Progenitor cell of endocrine pancreas (in vitro differentiated cells): ENCODE measurements at places on chromosomes 6 and 20.

DNA sequence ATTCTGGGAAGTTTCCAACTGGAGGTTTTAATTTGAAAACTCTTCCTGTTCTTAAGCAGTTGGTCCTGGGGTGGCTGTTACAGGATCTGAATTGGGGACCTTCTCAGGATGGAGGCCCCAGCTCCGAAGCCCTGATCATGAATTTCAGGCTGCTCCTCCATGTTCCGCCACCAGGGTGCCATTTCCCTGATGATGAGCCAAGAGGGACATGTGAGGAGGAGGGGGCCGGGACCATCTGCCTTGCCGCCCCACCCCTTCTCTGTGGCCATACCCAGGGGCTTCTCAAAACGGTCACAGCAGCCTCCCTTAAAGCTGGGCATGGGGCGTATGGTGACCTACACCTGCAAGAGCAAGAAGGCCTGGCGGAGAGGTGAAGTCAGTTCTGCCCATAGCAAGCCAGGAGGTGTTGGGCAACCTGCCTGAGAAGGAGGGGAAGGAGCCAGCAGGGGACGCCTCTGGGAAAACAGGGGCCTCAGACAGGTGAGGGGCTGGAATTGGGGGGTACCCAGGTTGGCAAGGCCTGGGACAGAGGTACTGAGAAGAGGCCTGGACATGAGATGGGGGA lies 3.6 kb upstream of the BAK1 start:
- H3K27ac ChIP-seq = no peak overlapping the region
- no peak for DNase-seq
- no peak overlapping the region for H3K4me3 ChIP-seq
- H3K36me3 ChIP-seq = no peaks in the 10 kb centered on the region
- peaks cover 8% of the 10 kb centered on the region for H3K4me1 ChIP-seq
- no peaks in the 10 kb centered on the region for H3K27me3 ChIP-seq

GRCh38 chr6:66265737-66266136 lies 558.7 kb upstream of the EYS start:
- no peak overlapping the region for H3K4me3 ChIP-seq
- no peaks in the 10 kb centered on the region for H3K4me1 ChIP-seq
- no peaks in the 10 kb centered on the region for H3K36me3 ChIP-seq
- no peak overlapping the region for H3K27ac ChIP-seq
- H3K27me3 ChIP-seq = no peaks in the 10 kb centered on the region

DNA sequence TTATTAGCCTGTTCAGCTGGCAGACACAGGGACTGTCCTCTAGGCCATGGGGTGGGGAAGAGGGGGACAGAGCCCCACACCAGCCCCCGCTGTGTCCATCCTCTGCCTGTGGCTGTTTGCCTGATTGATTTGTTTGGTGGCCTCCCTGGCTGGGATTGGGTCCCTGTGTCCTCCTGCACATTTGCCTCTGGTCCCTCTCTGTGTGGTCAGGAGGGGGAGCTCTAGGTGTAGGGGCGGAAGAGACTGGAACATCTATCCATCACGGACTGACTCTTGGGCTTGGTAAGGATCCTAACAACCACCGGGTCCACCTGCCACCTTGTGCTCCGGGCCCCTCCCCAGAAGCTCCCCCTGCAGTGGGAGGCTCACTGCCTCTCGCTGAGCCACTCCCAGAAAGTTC lies 38.4 kb upstream of the CCDC167 start:
- H3K36me3 ChIP-seq = no peaks in the 10 kb centered on the region
- peaks cover 82% of the 10 kb centered on the region for H3K27me3 ChIP-seq
- no peak overlapping the region for H3K27ac ChIP-seq
- H3K4me1 ChIP-seq = peaks cover 4% of the 10 kb centered on the region
- no peak for DNase-seq
- H3K4me3 ChIP-seq = no peak overlapping the region

GRCh38 chr6:13068586-13069210 lies 259.6 kb downstream of the TBC1D7 start:
- no peak overlapping the region for H3K27ac ChIP-seq
- no peaks in the 10 kb centered on the region for H3K4me1 ChIP-seq
- no peak overlapping the region for H3K4me3 ChIP-seq

- peaks cover 3% of the 10 kb centered on the region for H3K27me3 ChIP-seq
- H3K4me1 ChIP-seq = peaks cover 19% of the 10 kb centered on the region
- H3K36me3 ChIP-seq = no peaks in the 10 kb centered on the region
- DNase-seq = no peak
- no peak overlapping the region for H3K27ac ChIP-seq
- no peak overlapping the region for H3K4me3 ChIP-seq
Observed at GRCh38 chr6:25165177-25165576, 114.0 kb upstream of the CARMIL1 start.
